C1 segment of cervical spinal cord (tissue), 14 donors: ENCODE measurements at places on chromosomes 7 and 10.

DNA sequence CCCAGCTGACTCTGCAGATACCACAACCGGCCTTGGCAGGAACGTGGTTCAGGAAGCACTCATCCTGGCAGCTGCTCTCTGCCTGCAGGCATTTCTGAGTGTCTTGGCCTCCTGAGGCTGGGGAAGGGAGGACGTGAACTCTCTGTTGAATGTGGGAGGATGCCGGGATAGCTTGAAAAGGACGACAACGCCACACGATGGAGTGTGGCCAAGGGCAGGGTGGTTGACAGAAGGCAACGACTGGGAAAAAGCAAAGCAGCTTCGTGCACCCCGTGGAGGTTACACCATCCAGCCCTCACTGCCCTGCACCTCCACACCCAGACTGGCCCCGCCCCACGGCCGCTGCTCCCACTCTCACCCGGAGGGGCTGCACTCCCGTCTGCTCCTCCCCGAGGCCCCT is 466.1 kb upstream of the FOXK1 start:
- DNase-seq = no peak

GRCh38 chr10:70158113-70158512 is 11.6 kb upstream of the TYSND1 start:
- DNase-seq = no peak

GRCh38 chr10:57791546-57791945 is 476.1 kb downstream of the IPMK start:
- no peak for DNase-seq

GRCh38 chr7:112897839-112898431 is 107.7 kb upstream of the TMEM168 start:
- no peak for DNase-seq

GRCh38 chr10:48684463-48684791 is 246 bp upstream of the WDFY4 start:
- DNase-seq = no peak

DNA sequence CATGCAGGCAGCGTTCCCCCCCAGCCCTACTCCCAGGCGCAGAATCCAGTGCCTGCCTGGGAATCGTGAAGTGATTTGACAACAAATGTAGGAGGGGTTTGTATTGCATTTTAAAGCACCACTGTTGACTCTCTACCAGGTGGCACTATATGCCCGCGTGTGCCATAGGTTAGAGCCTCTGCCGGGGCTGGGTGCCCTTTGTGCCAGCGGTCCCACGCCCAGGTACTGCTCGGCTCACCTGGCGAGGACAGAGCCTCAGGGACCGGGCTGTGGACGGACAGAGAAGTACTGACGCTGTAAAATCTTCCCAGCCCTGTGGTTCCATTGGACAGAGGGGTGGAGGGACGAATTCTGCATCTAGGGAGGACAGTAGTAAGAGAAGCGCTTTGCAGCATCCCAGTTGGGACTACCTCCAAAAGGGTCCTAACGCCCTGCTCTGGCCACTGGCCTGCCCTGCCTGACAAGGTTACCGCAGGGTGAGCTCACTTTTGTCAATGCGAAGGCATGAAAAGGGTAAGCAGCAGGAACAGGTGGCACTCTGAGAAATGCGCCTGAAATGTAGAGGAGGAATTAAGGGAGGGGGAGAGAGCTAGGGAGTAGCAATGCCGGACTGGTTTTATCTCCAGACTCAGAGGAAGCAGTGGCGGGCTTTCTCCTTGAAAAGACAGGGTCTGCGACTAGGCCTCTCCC is 788 bp upstream of the CACNA2D1 start:
- peak; percentile 23 for DNase-seq

GRCh38 chr7:77239471-77239870 is 39.9 kb upstream of the FGL2 start:
- no peak for DNase-seq
